ENCODE measurements at places on chromosomes 12 and 14.

DNA sequence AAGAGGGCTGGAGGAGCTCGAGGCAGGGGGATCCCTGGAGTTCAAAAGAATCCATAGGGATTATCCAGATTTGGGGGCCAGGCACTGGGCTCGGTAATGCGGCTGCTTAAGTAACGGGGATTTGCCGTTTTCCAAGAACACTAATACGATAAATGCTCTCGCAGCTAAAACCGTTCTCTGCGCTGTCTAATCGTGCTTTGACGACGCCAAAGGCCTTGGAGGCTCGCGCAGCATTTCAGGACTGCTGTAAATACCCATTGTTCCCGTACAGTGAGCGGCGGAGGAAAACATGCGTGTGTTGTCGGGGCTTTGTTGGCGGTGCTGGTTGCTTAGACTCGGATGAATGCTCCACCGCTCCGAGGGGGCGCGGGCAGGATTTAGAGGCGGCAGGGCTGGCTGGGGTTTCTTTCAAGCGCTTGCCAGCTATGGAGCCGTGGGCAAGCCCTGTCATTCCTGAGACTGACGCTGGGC lies 26.2 kb downstream of the DIO3 start:
- no peak for DNase-seq

DNA sequence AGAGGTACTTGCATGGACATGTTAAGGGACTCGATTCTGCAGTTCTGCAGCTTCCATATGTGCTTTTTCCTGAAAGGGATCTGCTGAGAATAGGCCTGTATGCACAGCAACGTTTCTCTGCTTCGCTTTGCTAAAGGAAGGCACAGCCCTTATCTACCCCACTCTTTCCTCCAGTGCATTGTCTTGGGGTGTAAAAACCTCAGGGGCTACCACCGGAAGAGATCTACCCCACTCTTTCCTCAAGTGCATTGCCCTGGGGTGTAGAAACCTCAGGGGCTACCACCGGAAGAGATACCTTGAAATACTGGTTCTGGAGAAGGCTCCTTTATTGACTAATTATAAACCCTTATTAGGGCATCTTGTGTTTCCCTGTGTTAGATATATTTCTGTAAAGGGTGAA lies 52.9 kb downstream of the SEL1L start:
- no peak for DNase-seq

DNA sequence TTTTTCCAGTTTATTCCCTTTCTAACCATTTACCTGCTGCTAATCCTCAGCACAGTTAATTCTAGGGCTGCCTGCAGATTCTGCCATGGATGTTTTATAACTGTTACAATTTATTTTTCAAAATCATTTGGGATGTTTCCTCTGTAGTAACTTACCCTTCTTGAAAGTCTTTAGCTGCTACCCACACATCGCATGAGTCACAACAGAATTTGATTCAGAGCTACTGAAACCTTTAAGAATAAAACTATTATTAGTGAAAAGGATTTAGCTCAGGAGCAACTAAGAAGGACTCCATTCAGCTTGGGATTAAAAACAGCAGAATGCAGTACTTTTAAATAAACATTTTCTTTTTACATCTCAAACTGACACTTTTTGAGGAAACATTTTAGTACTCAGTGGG lies 41.7 kb upstream of the RGS6 start:
- DNase-seq = no peak

DNA sequence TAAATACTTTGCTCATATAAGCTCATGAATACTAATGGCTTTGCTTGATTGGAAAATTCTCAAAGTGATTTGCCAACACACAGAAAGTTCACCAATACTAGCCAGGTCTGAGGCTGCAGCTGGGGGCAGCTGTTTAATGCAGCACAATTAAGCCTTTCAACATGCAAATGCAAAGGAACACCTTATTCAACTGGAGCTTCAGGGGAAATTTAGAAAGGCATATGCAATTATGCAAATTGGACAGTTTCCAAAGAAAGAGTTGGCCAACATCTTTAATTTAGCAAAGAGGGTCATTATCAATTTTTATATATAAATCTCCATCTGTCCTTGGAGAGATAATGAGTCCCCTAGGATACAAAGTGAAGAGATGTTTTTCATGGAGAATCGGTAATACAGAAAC lies 40.2 kb upstream of the OTOGL start:
- DNase-seq = no peak

DNA sequence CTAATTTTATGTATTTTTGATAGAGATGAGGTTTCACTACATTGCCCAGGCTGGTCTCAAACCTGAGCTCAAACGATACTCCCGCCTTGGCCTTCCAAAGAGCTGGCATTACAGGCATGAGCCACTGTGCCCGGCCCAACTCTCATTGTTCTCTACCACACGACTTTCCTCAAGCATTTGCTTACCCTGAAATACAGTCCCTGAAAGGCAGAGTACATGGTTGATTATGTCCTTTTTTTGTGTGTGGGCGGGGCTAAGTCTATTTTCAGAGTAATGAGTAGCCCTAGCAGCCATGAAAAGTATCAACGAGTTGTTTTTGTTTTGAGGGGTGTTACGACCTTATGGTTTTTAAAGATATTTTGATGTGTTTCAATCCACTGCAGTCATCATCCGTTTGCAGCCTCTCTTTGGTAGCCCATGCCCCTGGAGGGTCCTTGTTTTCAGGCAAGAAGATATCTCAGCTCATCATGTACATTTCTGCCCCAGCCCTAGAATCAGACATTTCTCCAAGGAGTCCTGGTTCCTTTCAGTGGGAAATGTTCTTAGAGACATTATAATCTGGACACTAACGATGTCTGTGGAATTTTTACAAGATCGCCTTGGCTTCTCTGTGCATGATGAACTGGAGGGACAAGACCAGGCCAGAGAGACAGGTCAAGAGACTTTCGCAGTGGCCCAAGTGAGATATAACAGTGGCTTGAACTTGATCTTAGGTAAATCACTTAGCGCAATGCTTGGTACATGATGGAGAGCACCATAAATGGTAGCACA lies 8.7 kb downstream of the ACACB start:
- no peak for DNase-seq

DNA sequence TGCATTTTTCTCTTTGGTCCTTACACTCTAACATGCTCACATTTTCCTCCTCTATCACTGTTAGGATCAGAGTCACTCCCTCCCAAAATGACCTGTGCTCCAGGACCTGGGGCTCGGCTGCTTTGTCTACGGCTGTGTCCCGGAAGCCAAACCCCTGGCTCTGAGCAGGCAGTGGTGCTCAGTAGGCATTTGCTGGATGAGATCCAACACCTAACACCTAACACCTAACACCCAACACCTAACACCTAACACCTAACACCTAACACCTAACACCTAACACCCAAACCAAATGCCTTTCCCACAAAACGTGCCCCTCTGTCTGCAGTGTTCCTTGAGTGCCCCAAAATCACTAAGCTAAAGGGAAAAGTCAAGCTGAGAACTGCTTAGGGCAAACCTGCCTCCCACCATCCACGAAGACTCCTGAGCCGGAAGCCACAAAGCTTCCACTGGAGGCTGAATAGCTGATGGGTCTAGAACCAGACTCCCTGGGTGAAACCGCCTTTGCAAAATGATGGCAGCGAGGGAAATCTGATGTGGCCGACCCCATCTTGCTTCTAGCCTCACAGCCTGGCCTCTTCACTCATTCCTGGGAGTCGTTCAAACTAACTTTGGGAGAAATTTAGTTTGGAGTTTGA lies 29.2 kb downstream of the HSP90AA1 start:
- DNase-seq = no peak

DNA sequence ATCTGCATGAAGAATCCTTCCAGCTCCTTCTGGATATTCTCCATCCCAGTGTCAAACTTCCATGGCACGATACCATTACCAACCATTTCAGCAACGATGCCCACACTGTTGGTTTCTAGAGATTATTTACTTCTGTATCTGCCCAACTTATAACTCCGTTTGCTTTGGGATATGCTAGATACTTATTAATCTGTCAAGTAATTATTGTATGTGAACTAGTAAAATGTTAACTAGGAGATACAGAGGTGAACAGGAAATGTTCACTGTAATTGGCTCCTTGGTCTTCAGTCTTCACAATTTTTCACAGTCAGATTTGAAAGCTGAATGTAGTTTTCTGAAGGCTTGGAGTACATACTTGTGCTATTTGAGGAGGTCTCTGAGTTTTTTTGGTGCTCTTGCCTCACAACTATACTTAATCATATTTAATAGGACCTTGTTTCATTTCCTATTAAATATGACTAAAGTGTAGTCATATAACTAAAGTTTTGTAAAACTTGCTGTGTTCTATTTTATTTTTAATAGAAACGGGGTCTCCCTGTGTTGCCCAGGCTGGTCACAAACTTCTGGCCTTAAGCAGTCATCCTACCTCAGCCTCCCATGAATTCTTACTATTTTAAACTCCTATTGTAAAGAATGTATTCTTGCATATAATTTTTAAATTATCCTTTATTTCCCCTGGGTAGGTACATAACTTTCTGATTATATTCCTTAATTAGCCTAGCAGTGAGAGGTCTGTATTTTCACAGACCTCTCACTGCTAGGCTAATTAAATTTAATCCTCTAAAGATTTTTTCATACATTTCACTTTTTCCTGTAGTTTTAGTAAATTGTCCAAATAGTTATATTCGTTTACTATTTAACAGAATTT lies 79.7 kb downstream of the FGD4 start:
- DNase-seq = no peak

DNA sequence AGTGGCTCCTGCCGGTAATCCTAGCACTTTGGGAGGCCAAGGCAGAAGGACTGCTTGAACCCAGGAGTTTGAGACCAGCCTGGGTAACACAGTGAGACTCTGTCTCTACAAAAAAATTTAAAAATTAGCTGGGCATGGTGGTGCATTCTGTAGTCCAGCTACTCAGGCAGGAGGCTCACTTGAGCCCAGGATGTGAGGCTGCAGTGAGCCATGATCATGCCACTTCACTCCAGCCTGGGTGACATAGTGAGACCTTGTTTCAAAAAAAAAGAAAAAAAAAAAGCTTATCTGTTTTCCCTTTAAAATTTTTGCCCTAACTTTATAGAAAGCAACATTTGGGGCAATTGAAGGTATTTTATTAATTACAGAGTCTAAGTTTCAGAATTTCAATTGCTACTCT lies 486.0 kb downstream of the BCAT1 start:
- no peak for DNase-seq

- DNase-seq = peak; percentile 18
These were observed at the start of gene B3GNT4 for GRCh38 chr12:122203301-122204166. Gene B3GNT4 (plus strand): TSS chr12:122203709. CDS start chr12:122204619, 910 bp downstream.

DNA sequence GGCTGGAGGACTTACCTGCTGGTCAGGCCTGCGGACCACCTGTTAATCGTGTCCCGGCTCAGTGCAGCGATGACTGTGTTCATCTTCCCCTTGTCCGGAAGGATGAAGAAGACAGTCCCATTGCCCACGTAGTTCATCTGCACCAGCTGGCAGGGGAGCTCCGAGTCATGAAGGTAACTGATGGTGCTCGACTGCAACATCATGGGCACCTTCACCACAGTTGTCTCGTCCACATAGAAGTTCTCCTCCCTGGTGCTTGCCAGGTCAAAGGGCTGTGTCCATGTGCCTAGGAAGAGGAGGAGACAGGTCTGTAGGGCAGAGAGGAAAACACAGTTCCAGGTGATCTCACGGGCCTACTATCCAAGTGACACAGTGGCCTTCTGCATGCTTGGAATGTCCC lies 13.4 kb downstream of the SERPINA6 start:
- no peak for DNase-seq

GRCh38 chr12:131816495-131816894 lies 11.7 kb upstream of the MMP17 start:
- DNase-seq = no peak

GRCh38 chr14:68815298-68816182 lies 22.7 kb upstream of the ZFP36L1 start:
- DNase-seq = no peak

GRCh38 chr12:51829011-51829481 lies 19.5 kb downstream of the FIGNL2 start:
- no peak for DNase-seq

DNA sequence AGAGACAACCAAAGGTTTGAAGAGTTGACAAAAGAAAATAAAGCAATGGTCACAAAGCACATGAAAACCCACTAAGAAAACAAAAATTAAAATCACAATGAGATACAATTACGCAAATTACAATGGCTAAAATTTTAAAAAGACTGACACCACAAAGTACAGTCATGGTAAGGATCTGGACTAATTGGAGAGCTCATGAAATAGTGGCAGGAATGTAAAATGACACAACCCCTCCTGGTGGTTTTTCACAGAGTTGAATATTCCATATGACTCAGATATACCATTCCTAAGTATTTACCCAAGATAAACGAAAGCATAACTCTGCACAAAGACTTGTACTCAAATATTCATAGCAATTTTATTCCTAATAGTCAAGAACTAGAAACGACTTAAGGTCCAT lies 65.9 kb downstream of the NOVA1 start:
- DNase-seq = no peak

- no peak for DNase-seq
These were observed 62.6 kb upstream of the NTF3 start for GRCh38 chr12:5369298-5369697.

- DNase-seq = no peak
These were observed 84.0 kb downstream of the DCAF5 start for GRCh38 chr14:69068744-69069421.

GRCh38 chr14:66772146-66772545 lies 264.2 kb downstream of the GPHN start:
- no peak for DNase-seq

DNA sequence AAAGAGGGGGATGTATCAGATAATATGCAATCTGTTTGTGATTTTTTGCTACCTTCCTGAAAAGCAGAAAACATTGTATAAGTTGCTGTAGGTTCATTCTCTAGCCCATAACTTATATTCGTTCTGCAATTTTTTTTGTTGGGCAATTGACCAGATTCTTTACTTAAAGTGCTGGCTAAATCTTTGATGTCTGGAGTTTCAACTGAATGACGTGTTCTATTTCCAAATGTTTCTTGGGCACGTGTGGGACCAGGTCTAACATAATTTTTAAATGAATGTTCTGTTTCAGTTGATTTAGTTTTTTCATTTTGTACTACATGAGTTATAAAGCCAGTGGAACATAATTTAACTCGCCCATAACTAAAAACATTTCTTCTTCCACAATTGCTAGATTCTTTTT lies 3.8 kb downstream of the MLH3 start:
- no peak for DNase-seq

DNA sequence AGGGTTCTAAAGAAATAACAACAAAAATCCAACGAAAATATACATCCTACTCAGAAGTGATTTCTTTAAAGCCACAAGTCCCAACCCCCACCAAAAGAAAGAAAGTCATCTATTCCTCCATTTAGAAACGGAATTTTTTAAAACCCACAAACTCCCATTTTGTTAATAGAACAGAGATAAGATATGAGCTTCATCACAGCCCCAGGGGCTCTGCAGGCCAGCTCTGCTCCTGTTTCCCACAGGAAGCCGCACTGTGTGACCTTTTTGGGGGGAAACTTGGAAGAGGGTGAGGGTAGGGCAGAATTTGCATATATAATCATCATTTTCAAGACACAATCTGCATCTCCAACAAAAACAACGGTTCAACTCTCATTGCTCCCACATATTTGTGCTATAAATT lies 2.8 kb downstream of the FBXL14 start:
- DNase-seq = no peak

All from NCI-H1092 treated with DMSO at 0.1 percent for 48 hours (cell line).